GM12878 (cell line): ENCODE measurements at places on chromosomes 3 and 15. TPM values are rescaled to one million over a fixed set of nuclear protein-coding genes. Genes with fewer than 3 reads are reported as not detected.

- H3K36me3 ChIP-seq: peaks cover 3% of the 10 kb centered on the region; the same call in 1 of the 2 replicates
- H3K27ac ChIP-seq: no peak overlapping the region
- no peak overlapping the region for H3K4me3 ChIP-seq
- H3K4me1 ChIP-seq: no peaks in the 10 kb centered on the region
Observed at GRCh38 chr3:113654851-113655250, 41.6 kb downstream of the USF3 start.

Gene RFX7
- 6.6 and 7.6 TPM in 2 replicates for polyA plus RNA-seq

- no peaks in the 10 kb centered on the region for H3K4me1 ChIP-seq
- no peaks in the 10 kb centered on the region for H3K27me3 ChIP-seq
- no peak overlapping the region for H3K4me3 ChIP-seq
- DNase-seq: no peak
Observed at GRCh38 chr3:96294143-96294542, 520.3 kb upstream of the EPHA6 start.

GRCh38 chr3:138945709-138946662, 951 bp downstream of the FOXL2 start:
- H3K27me3 ChIP-seq: peaks cover 29% of the 10 kb centered on the region
- no peak overlapping the region for H3K4me3 ChIP-seq
- no peak for DNase-seq
- no peak overlapping the region for H3K27ac ChIP-seq
- no peaks in the 10 kb centered on the region for H3K4me1 ChIP-seq

GRCh38 chr3:138949445-138950005, 2.5 kb downstream of the FOXL2NB start:
- no peaks in the 10 kb centered on the region for H3K36me3 ChIP-seq
- H3K27me3 ChIP-seq: peaks cover 20% of the 10 kb centered on the region
- no peak overlapping the region for H3K27ac ChIP-seq
- DNase-seq: no peak

DNA sequence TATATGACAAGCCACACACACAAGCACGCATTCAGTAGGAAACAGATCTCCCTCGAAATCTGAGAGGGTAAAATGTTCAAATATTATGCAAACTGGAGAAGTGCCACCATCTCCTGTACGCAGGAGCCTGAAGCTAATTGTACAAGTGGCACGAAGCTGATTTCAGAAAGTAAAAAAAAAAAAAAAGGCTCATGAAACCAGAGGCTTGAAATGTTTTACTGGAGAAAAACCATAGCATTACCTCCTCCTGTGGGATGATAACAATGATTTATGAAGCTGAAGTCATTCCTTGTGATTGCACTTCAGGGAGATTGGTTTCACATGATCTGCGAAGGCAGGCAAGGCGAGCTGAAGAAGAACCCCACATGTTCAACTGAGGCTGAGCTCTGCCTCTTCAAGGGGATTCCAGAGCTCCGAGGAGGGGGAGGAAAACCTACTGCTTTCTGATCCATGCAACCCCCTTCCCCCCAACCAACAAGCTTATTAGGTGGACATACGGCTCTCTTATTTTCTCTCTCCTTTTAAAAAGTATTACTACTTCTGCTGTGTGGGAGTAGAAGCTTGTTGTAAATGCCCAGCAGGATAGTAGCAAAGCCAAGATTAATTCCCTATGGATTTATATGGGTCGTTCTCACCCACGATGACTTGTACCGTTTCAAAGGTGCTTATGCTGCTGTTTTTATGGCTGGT, 101.1 kb downstream of the GREM1 start:
- H3K4me1 ChIP-seq: no peaks in the 10 kb centered on the region
- H3K36me3 ChIP-seq: no peaks in the 10 kb centered on the region
- no peaks in the 10 kb centered on the region; the same call in 1 of the 2 replicates for H3K27me3 ChIP-seq
- H3K4me3 ChIP-seq: no peak overlapping the region
